Stimulated activated CD4-positive, alpha-beta T cell treated with anti-CD3 and anti-CD28 coated beads, Interleukin-12 subunit alpha, Interleukin-12 subunit beta, amount 100 ng/mL, for 24 hours (primary cell): ENCODE measurements at places on chromosomes 13 and 19.
A peak's percentile ranks its signal among the peaks of the same experiment; 100 is the strongest.

DNA sequence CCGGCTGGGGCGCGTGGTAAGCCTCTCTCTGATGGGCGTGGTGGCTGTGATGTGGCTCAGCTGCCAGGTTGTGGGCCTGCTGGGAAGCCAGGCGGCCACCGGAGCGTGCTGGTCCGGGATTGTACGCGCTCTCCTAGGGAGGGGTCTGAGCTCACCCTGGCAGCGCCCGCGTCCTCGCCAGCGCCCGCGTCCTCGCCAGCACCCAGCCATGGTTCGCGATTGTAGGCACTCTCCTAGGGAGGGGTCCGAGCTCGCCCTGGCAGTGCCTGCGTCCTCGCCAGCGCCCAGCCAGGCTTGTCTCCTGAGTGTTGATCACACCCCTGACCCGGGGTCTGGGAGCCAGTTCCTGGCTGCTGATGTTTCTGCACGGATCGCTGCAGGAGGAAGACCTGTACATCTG lies 13.8 kb downstream of the ADAT3 start:
- DNase-seq, result no peak

DNA sequence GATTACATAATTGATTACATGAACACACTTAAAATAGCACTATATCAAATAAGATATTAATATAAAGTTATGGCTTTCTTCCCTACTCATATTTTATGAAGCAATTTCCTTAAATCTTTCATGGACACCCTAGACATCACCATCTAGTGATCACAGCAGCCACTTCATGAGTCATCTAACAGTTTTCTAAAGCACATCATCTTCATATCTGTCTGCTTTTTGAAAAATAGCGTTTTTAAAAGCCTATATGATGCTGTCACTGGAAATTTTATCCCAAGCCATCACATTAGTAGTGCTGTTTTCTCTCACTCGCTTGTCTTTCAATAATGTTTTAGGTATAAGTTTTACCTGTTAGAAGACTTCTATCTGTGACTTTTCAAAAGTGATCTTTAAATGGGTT lies 326.1 kb downstream of the SLITRK6 start:
- DNase-seq, result no peak

- DNase-seq, result no peak
Measured at GRCh38 chr19:10915130-10916091, 13.0 kb downstream of the YIPF2 start.

- DNase-seq, result no peak
Measured at GRCh38 chr13:43787997-43788396, 1.2 kb upstream of the ENOX1 start.

DNA sequence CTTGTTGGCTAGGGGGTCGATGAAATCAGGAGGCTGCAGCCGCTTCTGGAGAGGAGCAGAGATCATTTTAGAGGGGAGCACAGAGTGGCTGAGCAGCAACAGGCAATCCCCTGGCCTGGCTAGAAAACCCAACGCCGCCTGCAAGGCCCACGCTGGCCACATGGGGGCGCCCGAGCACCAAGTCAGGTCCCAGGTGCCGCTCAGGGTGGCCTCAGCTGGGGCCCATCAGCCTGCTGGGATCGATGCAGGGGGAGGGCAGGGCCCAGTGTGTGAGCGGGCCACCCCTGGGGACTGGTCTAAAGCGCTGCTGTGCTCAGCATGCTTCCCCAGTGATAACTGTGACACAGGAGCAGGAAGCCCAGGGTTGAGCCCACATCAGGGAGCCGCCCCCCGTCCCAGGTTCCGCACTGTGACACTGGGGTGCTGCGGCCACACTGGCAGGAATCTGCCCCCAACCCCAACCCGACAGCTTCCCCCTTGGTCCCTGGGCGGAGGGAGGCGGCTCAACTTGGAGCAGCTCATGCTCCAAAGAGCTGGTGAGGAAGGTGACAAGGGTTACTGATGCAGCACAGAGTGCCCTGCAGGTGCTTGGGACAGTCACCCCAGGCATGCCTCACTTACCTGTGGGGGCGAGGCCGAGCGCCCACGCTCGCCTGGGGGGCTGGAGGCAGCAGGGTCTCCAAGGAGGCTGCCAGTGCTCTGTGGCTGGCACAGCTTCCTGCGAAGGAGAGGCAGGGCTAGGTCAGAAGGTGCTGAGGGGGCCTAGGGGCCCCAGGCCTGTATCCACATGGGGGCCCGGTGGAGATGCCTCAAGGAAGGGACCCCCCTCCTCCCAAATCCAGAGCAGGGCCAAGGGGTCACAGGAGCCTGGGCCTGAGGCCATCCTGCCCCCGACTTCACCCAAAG lies 13.3 kb upstream of the ISYNA1 start:
- peak; percentile 88 for DNase-seq

DNA sequence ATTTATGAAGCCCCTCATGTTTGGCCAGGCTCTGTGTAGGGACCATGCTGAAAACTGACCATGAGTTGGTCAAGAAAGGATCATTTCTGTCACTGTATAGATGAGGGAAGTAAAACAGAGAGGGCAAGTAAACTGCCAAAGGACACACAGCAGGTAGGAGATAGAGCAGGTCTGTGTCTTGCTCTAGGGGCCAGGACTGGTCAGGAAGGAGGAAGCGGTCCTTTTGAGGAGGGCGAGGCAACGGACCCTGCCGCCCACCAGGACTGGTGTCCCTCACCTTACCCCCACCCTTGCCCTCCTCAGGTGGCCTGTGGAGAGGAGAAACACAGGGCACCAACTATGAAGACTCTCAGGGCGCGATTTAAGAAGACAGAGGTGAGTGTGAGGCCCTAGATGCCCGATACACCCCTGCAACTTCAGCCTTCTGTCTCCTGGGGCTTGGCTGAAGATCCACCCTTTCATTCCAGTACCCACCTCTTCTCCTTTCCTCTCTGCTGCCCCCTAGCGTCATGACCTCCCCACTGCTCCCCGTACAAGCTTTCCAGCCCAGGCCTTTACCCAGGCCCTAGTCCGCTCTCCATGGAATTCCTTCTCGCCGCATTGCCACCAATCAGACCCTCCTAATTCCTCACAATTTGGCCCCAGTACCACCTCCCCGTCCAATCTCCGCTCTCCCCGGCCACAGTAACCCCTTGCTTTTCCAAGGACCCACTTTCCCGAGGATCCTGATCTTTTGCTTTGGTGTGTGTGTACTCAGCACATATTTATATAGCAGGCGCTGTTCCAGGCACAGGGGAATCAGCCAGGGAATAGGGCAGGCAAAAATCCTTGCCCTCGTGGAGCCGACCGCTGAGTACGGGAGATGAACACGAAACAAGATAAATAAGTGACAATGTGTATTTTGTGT lies 3.9 kb downstream of the ANKRD24 start:
- DNase-seq, result peak; percentile 60

DNA sequence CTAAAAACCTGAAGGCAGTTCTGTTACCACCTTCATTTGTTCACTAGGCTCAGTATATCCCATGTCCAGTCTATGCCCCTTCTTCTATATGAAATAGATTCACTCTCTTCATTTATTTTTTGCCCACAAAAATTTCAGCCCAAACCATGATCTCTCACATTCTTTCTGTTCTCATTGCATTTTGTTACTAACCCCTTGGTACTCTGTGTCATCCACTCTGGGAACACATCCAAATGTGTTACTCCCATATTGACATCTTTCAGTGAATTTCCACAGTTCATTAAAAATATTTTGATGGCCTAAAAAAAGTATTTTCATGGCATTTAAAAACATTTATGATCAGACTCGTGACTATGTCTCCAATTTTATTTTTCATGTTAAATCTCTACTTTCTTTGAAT lies 378.9 kb downstream of the SLITRK1 start:
- no peak for DNase-seq
